ENCODE measurements at places on chromosomes 11 and 22.

- DNase-seq = no peak
Observed at GRCh38 chr11:46778416-46778815, 59.4 kb downstream of the F2 start.

- DNase-seq = no peak
Observed at GRCh38 chr11:62004473-62004872, 37.0 kb upstream of the FTH1 start.

DNA sequence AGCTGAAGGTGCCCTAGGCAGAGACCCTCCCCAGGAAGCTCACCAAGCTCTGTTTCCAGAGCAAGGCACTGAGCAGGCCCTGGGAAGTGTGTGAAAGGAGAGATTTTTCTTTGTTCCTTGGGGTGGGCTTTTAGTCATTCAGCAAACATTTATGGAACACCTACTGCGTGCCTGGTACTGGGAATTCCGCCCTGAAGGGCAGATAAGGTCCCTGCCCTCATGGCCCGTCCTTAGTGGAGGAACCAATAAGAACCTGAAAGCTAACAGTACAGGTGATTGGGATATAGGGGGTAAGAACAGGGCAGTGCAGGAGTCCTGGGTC, 3.9 kb downstream of the TMEM134 start:
- DNase-seq = no peak

GRCh38 chr22:42836026-42836425, 21.0 kb downstream of the ARFGAP3 start:
- DNase-seq = no peak

DNA sequence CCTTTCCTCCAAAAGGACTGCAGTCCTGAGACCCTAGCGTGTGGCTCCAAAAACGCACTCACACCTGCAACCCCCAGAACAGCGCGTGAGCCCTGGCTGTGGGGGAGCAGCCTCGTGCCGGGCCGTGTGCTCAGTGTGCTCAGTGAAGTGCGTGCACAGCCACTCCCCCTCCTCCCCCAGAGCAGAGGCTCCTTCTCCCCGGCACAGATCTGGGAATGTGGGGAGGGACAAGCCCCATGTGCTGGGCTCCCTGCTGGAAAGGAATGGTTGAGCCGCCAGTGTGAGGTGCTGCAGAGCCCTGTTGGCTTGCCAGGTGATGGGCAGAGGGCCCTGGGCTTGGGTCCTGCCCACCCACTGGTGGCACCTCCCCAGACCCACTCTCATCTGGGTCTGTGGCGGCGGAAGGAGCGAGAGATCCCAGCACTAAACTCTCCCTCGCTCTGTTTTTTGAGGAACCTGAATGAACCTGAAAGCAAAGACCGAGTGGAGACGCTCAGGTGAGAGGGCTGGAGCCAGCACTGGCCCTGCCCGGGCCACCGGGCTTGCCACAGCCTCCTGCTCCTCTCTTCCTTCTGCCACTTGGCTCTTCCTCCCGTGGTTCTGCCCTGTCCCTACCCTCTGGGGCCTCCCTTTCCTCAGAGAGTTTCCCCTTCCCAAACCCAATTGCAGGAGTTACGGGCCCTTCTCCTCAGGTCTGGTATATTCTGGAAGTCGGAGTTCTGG, 9.0 kb downstream of the RCOR2 start:
- DNase-seq = no peak

DNA sequence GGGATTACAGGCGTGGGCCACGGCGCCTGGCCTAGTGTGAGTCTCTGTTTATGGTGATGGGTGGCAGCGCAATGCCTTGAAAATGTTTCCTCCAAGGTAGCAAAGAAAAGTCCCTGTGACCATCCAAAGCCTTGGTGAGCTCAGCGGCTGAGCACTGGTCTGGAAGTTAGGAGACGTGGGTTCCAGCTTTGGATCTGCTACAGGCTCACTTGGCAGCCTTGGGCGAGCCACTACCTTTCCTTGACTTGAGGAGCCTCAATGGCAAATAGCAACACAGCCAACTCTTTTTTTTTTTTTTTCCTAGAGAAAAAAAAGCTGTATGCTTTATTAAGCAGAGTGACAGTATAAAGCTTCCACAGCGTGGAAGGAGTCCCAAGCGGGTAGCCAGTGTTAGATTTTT, 61.3 kb upstream of the RASD2 start:
- no peak for DNase-seq

- no peak for DNase-seq
Observed at GRCh38 chr22:48635816-48636215, 1191.9 kb downstream of the BRD1 start.

DNA sequence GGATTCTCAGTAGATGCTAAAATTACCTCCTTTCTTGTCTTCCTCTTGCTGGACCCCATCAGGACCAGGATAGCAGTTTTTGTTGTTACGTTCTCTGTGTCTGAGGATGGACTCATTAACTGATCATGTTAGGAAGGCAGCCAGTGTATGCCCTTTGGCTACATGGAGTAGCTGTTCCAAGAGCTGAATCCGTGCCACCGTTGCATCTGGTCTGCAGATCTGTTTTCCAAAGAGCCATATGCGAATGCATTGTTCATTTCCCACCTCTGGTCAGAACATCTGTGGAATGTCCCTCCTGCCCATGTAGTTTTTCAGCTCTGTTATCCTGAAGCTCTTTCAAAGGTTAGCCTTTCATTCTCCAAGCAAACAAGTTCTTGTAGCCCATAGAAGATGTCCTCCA, 188.4 kb downstream of the SPON1 start:
- DNase-seq = no peak

- DNase-seq = no peak
Observed at GRCh38 chr11:71458146-71459070, 5.4 kb downstream of the NADSYN1 start.

- no peak for DNase-seq
Observed at GRCh38 chr11:131533149-131533548, 162.7 kb downstream of the NTM start.

DNA sequence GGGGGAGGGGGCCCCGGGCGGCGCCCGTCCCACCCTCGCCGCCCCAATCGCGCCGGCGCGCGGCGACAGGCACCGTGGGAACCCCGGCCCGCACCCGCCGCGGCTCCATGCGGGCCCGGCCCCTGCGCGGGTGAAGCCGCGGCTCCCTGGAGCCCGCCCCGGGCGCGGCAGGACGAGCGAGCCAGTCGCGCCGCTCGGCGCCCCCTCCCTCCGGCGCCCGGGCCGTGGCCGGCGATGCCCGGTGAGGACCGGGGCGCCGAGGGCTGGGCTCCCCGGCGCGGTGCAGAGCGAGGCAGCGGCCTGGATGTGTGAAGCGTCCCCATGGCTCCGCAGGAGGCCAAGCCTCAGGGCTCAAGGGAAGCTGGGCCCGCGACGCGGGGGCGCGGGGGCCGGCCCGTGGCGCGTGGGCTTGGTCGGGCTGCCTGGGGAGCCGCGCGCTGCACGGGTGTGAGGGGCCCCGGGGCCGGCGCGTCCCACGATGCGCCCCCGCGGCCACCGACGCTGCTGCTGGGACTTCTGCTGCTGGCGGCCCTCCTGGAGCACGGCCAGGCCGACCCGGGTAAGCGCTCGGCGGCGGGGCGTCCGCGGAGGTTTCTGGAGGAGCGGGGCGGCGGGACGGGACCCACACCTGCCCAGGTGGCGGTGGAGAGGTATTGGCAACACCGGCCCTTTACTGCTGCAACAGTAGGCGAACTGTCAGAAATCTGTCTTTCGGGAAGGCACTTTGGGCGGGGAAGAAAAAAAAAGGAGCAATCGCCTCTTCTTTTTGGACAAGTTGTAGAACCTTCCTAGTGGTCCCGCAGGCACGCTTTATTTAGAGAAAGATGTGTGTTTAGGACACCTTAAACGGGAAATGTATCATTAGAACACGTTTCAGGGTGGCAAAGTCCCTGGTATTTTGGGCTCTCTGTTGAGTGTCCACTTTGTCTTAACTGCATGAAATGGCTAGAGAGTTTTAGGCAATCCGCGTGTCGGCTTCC, 119.4 kb downstream of the HIPK3 start:
- DNase-seq = no peak

- no peak for DNase-seq
Observed at GRCh38 chr11:15185021-15185420, 70.3 kb downstream of the INSC start.

GRCh38 chr11:17063171-17064002, 14.1 kb downstream of the RPS13 start:
- peak; percentile 62 for DNase-seq

- DNase-seq = peak; percentile 81
Observed at GRCh38 chr11:65454696-65455456, 32.3 kb downstream of the NEAT1 start.

- DNase-seq = no peak
Observed at GRCh38 chr11:83034673-83035014, 37.1 kb downstream of the RAB30 start.

- DNase-seq = no peak
Observed at GRCh38 chr22:33652615-33653014, 267.7 kb downstream of the LARGE1 start.

DNA sequence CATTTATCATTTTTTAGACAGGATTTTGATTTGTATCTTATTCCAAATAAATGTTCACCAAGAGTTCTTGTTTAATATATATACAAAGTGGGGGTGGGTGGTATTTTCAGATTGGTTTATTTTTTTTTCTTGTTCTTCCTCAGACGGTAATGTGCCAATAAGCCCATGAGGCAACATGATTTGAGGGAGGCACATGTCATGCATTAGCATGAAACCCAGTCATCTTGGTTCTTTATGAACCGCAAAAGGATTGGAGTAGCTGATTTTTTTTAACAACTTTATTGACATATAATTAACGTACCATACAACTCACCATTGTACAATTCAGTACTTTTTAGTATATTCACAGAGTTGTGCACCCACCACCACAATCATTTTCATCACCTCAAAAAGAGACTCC, 2.7 kb downstream of the BCL2L13 start:
- DNase-seq = no peak

DNA sequence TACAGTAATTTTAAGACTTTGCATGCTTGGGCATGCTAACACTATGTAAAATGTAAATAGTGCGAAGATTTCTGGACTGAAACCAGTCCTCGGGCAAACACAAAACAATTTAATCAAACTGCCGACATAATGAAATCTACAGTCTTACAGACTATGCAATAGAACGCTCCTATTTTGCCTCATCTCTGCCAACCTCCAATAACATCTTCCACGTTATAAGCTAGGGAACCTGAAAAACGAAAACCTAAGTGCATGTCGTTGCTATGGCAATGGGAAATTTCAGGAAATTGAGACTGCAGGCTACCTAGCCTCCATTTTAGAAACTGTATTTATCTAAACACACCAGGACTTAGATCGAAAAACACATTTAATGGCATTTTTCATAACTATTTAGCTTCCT, 1.1 kb downstream of the CSTF3 start:
- DNase-seq = no peak

GRCh38 chr11:86702220-86702983, 30.0 kb upstream of the ME3 start:
- DNase-seq = no peak

- no peak for DNase-seq
Observed at GRCh38 chr11:11534981-11535380, 86.8 kb downstream of the GALNT18 start.

DNA sequence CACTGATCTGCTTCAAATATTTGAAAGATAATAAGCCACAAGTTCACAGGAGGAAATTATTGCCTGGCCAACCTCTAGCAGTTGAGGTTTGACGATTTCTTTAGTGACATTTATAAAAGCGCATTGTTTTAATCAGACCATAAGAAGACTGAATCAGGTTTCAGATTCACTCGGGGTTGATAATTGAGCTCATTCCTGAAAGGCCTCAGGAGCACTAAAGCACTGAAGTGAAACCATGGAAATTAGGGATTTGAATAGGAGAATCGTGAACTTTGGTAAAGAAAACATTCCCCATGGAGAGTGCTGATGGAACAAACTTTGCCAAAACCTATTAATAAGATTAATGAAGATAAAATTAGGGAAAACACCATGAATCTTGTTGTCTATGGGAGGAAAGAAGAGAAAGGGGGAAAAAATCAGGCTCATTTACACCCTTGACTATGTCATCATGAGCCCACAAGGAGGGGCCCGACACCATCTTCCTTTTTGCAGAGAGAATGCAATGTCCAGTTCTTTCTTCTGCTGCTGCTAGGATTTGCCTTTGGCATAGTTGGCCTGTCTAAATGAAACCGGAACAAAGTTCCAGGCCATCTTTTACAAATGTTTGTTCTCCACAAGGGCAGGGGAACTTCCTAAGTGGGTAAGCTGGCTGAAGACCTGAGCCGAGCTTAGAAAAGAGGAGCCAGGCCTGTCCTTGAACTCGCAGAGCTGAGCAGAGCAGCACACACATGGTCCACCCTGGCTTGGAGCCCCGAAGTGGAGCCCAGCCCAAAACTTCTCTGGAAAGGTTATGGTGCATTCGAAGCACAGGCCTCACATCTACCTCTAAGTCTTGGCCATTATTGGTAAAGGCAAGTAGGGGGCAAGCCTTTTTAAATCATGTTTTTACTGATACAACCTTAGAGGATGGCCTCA, 56.1 kb upstream of the EIF3M start:
- DNase-seq = no peak

Data from stimulated activated CD4-positive, alpha-beta T cell treated with anti-CD3 and anti-CD28 coated beads, Interleukin-4, amount 100 ng/mL, for 1 hour (primary cell).